ENCODE measurements at places on chromosomes 4 and X.

DNA sequence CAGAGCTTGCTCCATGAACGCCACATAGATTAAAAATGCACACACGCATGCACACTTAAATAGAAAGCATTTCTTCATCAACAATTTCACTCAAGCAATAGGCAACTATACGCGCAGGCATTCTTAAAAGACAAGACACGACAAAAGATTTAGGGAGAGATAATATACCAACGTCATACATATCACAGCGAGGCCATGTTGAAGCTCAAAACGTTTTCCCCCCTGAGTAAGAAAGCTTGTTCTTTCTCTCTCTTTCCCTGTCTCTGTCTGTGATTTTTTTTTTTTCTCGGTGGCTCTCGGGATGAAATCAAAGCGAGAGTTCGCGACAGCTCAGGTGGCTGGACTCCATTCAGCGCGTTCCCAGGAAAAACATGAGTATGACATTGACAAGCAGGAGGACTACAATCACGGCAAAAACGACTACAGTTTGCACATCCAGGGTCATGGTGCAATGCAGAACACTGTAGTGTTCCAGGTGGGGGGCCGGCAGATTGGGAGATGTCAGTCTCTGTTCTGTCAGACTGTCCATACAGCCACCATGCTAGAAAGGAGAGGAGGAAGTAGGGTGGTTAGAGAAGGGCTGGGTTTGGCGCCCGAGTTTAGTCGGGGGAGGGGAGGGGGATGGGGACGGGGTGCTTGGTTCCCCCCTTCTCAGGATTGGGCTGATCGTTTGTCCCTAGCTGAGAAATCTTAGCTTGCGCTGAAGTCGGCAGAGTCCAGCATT is 30.7 kb downstream of the ARHGEF9 start:
- DNase-seq: peak; percentile 31

- DNase-seq: peak; percentile 57
Observed at GRCh38 chr4:75490155-75490554, 24.0 kb downstream of the RCHY1 start.

DNA sequence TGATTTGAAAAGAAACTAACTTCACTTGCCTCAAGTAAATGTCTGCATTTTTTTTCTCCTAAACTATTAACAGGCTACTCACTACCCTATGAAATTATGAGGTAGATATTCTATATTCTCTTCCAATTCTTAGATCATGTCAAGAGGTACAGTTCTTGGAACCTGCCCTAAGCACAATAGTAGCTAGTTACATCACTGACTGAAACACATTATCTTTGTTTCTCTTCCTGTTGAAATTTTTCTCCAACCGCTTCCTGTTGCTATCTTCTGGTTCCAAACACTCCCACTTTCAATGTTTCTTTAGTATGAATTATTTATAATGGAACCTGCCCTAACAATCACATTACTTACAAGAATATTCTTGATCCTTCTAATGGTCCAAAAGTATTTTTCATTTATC is 5.0 kb upstream of the BANK1 start:
- DNase-seq: peak; percentile 22

GRCh38 chrX:20143111-20143510 is 1.5 kb upstream of the EIF1AX start:
- no peak for DNase-seq

GRCh38 chrX:138031715-138032114 is 465.8 kb downstream of the ZIC3 start:
- no peak for DNase-seq

DNA sequence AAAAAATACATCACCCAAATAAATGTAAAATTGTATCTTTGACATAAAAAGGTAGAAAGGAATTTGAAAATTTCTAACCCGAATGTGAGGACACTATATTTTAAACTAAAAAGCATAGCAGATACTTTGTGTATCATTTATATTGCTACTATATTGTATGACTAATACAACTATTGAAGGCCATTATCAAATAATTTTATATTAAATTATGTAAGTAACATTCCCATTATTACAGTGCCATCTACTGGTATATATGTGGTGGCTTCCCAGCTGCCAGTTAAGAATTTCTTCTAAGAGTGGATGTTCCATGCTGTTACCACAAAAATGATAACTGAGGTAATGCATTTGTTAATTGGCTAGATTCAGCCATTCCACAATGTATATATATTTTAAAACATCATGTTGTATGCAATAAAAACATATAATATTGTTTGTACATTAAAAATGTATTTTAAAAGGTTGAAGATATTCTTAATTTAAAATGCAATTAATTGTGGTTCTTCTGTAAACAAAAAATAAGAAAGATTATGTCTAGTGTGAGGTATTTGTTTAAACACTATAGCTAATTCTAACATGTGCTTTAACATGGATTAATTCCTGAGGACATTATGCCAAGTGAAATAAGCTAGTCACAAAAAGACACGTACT is 65.3 kb downstream of the EGF start:
- peak; percentile 72 for DNase-seq

DNA sequence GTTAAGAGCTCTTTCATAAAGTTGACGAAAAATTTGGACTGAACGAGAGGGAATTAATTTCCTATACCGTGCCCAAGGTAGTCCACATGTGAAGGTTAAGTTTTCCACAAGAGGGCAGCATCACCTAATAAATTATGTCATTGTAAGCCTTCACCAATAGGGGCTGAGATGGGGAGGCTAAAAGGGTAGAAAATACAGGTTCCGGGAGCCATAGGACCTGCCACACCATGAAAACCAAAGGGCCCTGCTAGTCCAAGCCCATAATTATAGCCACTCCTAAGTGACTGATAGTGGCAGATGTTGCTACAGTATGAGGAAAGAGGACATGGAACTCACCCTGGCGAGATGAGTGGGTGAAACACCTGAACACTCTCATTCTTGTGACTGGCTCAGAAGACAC is 122.2 kb downstream of the SHROOM4 start:
- peak; percentile 53 for DNase-seq

DNA sequence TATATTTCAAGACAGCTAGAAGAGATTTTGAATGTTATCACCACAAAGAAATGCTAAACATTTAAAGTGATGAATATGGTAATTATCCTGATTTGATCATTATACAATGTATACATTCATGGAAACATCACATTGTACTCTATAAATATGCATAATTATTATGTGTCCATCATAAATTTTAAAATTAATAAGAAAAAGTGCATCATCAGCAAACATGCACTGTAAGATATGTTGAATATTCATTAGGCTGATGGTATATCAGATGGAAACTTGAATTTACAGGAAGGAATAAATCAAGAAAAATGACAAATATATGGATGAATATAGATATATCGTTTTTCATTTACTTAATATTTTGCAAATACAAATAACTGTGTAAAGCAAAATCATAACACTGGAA is 812.1 kb upstream of the INTU start:
- no peak for DNase-seq

GRCh38 chrX:11541510-11541909 is 124.2 kb downstream of the ARHGAP6 start:
- peak; percentile 22 for DNase-seq

DNA sequence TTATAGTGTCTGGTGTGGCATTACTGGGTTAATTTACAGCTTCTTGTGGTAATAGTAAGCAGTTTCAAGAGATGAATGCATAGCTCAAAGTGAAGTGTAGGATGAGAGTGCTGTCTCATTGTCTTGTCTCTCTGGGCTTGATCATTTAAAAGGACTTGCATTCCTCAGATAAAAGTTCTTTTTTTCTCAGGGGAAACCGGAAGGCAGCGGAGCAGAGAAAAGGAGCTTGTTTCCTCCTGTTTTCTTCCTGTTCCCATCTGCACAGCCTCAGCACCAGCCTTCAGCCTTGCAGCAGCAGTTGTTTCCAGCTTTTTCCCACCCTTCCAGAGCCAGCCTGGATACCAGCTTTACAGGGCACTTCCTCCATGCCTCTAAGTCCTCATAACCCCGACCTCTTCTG is 61.4 kb upstream of the LGI2 start:
- peak; percentile 25 for DNase-seq

DNA sequence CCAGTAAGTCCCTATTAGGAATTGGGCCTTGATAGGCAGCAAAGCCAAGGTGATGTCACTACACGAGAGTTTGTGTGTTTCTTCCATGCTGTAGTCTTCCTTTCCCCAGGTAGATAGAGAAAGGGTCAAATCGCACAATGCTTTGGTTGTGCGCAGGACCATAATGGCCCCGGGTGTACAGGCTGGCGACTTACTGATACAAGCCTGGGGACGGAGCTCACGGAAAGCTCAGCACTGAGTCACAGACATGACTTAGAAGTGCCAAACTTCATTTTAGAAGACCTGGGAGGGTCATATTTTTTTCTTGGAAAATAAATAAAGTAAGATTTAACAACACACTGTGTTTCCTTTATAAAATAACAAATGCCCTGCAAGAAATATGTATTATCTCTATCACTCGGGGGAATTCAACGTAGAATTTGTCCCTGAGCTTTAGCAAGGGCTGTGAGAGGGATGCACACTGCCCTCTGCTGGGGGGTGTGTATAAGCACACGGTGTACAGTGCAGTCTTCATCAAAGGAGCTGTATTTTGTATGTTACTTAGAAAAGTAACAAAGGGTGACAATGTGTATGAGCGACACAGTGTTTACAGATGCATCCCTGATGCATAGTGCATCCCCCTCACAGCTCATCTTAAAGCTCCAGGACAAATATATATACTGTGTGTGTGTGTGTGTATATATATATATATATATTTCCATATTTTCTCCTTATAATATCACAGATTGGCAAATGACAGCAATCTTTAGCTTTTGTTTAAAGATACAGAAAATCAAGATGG is 254.5 kb upstream of the VEGFC start:
- DNase-seq: peak; percentile 92

GRCh38 chr4:81512001-81512756 is 40.5 kb upstream of the RASGEF1B start:
- no peak for DNase-seq

GRCh38 chrX:43666311-43666912 is 10.3 kb downstream of the MAOA start:
- DNase-seq: no peak

- no peak for DNase-seq
Observed at GRCh38 chrX:136584545-136584944, 52.5 kb downstream of the VGLL1 start.

DNA sequence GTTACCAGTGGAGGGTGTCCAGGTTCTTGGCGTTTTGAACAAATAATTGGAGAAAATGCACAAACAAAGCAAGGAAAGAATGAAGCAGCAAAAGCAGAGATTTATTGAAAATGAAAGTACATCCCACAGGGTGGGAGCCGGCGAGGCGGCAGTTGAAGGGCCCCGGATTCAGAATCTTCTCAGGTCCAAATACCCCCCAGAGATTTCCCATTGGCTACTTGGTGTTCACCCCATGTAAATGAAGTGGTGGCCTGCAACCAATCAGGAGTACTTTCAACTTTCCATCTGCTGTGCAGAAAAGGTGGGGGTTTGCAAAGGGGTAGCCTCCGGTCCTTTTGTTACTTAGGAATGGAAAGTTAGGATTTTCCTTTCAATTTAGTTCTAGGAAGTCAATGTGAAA is 1447.0 kb downstream of the C4orf33 start:
- DNase-seq: no peak

DNA sequence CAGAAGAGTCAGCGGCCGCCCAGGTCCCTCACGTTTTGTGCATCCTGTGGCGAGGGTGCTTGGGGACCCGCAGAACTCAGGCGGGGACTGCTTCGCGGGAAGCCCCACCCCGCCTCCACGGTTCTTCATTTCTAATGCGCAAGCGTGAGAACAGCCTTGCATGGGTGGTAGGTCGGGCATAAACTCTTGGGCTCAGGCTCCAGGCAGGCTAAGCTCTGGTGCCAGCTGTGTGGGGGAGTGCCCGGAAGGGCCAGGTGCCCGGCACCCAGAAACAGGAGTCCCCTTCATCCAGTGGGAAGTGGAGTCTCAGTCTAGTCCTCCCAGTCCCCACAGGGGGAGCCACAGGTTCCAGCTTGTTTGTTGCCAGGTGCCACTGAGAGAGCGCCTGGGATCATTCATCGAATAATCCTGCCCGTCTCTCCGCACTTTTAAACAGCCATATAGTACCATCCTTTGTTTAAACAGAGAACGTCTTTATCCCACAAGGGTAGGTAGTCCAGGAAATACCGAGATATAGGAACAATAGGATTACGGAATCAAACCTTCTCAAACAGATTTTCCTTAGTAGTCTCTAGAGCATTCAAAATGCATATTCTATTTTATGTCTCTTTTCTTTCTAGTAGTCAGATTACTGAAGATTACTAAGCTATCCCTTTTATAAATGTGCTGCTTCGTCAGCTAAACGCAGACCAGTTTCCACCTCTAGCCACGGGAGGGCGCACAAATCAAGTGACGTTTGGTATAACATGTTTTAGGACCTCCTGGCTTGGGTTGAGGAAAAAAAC is 12.7 kb upstream of the RBBP7 start:
- DNase-seq: peak; percentile 71

DNA sequence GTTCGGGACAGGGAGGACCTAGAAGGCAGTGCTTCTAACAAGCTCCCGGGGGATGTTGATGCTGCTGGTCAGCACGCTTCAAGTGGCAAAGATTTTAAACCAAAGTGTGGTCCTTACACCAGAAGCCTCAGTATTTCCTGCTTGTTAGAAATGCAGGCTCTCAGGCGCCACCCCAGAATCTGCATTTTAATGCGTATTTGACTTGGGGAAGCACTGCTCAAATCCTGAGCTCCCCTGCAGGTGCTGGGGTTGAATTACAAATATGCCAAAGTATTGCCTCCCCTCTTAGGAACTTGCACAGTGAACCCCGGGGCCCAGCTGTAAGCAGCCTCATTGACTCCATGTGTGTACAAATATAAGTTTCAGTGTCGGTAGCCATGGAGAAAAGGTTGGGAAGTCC is 70.8 kb upstream of the RAI2 start:
- DNase-seq: no peak

- DNase-seq: peak; percentile 81
Observed at GRCh38 chrX:154732421-154733065, 18.3 kb downstream of the GAB3 start.

DNA sequence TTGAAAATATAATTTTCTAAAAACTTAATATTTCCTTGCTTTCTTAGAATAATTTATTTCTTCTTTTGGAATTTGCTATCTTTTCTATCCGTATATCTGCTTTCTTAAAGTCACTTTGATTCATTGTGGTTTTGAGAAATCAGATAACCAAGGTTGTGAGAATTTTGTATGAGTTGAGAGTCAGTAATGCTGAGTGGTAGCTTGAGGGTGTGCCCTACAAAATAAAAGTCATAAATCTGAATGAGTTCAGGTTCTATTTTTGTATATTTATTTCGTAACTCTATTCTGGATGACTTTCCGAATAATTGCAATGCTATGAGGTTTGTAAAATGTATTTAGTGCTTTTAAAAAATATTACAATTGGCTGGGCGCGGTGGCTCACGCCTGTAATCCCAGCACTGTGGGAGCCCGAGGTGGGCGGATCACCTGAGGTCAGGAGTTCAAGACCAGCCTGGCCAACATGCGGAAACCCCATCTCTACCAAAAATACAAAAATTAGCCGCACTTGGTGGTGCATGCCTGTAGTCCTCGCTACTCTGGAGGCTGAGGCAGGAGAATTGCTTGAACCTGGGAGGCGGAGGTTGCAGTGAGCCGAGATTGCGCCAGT is 8.9 kb downstream of the COPS4 start:
- peak; percentile 43 for DNase-seq
